ENCODE measurements at places on chromosomes 5 and 9. TPM values are rescaled to one million over a fixed set of nuclear protein-coding genes. Genes with fewer than 3 reads are reported as not detected.

The EIF4E1B gene
- 0.63 TPM for total RNA-seq

The WDR36 gene
- 41.8 TPM for total RNA-seq

The FOXD4L4 gene
- total RNA-seq, result not detected

The LRRTM2 gene
- total RNA-seq, result not detected

- peak; percentile 74 for DNase-seq
Observed at GRCh38 chr9:137053944-137054931, at the start of gene ENTPD2. Gene ENTPD2 (minus strand): TSS chr9:137054061. CDS start chr9:137053997, 64 bp downstream.

All from H1 (cell line).